ENCODE measurements at places on chromosomes 6 and 20.

- DNase-seq: no peak
These were observed 76.0 kb downstream of the MAN1A1 start for GRCh38 chr6:119273272-119274196.

GRCh38 chr20:46062151-46062550, 27.6 kb downstream of the NCOA5 start:
- DNase-seq: no peak

- DNase-seq: no peak
These were observed 24.9 kb downstream of the GTPBP2 start for GRCh38 chr6:43604174-43604573.

GRCh38 chr20:10686356-10687133, 12.7 kb upstream of the JAG1 start:
- no peak for DNase-seq

GRCh38 chr6:16676978-16677377, 84.3 kb downstream of the ATXN1 start:
- DNase-seq: no peak
